ENCODE measurements at places on chromosomes 4 and X.

DNA sequence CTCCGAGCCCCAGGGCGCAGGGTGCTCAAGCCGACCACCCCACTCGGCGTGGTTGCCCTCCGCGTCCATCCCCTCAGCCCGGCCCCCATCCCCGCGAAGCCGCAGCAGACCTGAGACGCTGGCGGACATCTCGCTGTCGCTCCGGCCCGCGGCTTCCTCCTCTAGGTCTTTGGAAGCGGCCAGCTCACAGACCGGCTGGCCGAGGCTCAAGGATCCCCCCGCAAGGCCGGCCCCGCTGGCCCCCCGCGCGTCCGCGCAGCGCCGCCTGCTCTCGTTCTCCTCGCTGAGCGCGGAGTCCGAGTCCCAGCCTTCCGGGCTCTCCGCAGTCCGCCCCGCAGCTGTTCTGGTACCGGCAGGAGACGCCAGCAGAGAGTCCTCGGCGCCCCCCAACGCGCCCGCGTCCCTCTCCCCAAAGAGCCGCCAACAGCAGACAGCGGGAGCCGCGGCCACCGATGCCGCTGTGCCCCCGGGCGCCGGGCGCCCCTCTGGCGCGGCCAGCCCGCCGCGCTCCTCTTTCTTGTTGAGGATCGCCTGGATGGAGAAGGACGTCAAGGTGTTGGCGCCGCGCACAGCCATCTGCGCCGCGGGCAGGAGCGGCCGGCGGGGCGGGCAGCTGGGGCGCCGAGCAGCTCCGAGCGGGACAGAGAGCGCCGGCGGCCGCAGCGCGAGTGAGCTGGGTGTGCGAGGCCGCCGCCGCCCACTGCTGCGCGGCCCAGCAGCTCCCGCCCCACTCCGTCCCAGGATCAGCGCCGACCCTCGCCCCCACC is at the start of gene NKX3-2:
NKX3-2 (minus strand) TSS at position 670 of the 767 bp plus-strand sequence; CDS start at position 576, 94 bp downstream.
- DNase-seq, result no peak

DNA sequence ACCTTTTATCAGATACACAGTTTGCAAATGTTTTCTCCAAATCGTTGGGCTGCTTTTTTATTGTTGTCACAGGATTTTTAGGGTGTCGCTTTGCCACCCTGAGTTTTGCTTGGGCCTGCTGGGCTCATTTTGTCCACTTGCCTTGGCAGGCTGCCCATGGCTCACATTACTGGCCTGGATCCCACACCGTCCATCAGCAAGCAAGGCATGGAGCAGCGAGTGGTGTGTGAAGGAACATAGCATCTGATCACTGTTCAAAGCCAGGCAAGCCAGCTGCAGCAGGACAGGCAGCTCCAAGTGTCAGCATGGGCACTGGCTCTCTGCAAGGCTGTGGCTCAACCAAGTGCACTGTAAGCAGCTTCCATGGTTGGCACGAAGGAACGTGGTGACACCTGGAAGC is 261.4 kb upstream of the TECRL start:
- no peak for DNase-seq

GRCh38 chr4:96993560-96993959 is 1149.7 kb downstream of the STPG2 start:
- DNase-seq, result no peak

DNA sequence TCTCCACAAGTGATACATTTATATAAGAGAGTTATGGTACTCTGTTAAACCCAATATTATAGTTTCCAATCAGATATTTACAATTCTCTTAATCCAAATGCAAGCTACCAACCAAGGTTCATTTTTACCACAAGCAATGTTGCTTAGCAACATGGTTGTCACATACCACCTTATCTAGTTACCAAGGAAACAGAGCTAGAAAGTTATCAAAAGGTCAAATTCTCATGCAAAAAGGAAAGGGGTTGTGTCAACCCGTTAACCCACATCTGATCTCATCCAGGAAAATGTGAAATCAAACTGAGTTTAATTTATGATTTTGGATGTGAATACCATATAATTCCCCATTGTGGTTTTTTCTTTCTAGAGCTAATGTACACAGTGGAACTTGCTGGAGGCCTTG is 274.1 kb upstream of the MAGEB2 start:
- no peak for DNase-seq

GRCh38 chrX:15549189-15550012 is 48.8 kb downstream of the BMX start:
- no peak for DNase-seq

DNA sequence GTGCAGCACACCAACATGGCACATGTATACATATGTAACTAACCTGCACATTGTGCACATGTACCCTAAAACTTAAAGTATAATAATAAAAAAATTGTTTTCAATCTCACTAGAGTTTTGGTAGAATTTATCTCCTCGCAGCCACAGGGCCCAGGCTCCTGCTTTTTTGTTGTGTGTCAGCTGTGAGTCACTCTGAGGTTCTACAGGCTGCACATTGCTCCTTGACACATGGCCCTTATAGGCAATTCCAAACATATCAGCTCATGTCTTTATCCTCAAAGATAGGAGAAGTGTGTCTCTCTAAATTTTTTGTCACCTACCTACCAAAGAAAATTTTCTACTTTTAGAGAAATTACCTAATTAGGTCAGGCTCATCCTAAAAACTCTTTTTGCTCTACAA is 252.1 kb upstream of the ADGRL3 start:
- no peak for DNase-seq

DNA sequence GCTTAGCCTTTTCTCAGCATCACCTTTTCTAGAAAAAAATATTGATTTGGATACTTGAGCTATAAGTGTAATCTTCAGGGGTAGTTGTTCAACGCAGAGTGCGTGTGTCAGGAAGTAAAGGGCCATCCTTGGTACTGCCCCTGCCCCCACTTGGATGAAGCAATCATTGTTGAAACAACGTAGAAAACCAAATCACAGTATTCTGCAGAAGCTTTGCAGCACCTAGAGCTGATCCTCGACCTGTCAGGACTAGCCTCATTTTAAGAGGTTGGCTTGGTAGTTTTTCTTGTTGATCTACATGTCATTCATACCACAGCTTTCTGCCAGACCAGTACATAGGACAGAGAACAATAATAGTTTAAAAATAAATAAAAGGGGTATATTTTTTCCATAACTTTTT is 65.3 kb upstream of the MYOZ2 start:
- no peak for DNase-seq

GRCh38 chr4:23485801-23486200 is 404.0 kb downstream of the PPARGC1A start:
- no peak for DNase-seq

- no peak for DNase-seq
Measured at GRCh38 chr4:126441173-126442035, 1126.6 kb downstream of the FAT4 start.

DNA sequence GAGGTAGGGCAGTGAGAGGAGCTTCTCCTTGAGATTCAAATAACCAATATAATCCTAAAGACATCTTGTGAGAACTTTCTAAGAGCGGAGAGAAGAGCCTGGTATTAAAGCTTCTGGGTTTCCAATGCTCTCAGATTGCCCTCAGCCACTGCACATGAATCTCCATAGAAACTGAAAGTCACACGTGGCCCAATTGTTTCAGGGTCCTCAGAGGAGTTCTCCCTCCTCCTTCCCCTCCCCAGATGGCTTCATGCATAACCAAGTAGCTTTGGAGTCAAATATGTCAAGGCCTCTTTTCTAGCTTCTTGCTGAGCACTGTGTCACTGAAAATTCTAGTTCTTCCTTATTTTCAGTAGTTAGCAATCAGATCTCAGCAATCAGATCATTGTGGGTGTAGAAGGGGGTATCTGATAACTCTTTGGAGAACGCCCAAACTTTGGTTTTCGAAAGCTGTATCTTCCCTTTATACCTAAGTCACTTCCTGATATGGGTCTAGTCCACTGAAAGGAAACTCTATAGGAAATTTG is 2.2 kb downstream of the BTK start:
- no peak for DNase-seq

DNA sequence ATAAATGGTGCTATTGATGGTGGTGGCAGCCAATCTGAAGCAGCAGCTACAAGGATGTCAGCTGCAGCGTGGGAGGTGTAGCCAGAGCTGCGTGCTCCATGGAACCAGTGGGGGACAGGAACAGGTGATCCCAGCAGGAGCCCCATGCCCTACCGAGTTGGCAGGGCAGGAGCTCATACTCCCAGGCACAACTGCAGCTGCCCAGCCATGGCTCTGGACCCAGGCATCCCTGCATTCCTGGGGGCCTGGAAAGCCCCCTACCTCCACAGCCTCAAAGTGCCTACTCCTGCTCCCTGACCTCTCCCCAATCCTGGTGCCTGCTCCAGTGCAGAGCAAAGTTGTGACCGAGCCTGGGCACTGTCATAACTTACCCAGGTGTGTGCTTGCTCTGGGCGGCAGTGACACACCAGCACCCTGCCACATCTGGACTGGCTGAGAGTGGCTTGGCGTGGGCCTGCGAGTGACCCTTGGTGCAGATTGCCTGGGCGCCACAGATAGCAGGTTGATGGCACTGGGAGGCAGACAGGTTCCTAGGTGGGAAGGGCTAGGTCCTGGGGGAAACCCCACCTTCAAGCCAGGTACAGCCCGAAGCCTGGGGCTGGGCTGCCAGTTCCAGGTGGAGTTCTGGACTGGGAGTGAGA is 101.1 kb downstream of the DCAF12L2 start:
- no peak for DNase-seq
